ENCODE measurements at places on chromosomes 7 and 10.
A peak's percentile ranks its signal among the peaks of the same experiment; 100 is the strongest.

DNA sequence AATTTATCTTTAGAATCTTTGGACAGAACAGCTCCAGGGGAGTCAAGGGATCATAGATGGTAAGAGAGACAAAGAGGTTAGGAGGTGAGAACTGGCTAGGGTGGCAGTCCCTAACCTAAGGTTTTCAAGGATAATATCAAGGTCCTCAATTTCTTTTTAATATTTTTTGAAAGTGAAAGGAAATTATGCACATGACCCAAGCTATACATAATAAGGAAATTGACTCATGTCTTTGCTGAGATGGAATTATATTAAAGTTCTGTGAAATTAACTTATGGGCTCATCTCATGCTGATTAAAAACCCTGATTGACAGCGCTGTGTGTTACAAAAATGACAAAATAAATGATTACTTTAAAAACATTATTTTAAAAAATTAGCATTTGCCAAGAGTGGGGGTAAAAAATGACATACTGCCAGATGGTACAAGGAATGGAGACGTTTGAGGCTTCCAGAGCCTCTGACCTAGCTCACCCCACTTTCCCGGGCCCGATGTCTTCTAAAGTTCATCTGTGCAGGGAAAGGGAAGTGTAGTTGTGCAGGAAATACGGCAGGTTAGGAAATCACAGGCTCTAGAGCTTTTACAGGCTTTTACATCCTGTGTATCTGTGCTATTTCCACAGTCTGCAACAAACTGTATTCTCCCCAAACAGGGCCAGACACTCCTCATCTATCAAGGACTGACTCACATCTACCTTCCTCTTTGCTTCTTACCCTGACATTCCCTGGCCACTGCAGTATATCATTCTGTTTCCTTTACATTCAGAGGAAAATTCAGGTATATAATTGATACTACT is 185.6 kb upstream of the PRSS58 start:
- DNase-seq, result no peak

DNA sequence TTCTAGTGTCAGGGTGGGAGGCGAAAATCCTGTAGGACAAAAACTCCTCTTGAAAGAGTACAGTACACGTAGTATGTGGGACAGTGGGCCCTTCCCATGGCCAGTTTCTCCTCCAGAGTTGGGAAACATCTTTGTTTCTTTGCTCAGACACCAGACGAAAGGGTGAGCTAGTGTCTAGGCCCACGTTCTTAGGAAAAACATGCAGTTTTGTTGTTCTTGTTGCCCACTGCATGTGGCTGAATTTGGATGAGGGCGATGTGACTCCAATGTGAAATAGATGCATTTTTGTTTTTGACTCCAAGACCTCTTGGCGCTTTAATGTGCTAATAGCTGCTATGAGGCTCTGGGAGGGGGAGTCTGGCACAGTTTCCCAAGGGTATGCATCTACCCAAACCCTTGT is 100.8 kb downstream of the ATXN7L1 start:
- DNase-seq, result no peak

- DNase-seq, result no peak
Measured at GRCh38 chr10:7038416-7038815, 372.4 kb downstream of the SFMBT2 start.

GRCh38 chr7:27689591-27690164 is 27.0 kb upstream of the HIBADH start:
- DNase-seq, result no peak

GRCh38 chr7:28165961-28166955 is 14.3 kb downstream of the JAZF1 start:
- no peak for DNase-seq

DNA sequence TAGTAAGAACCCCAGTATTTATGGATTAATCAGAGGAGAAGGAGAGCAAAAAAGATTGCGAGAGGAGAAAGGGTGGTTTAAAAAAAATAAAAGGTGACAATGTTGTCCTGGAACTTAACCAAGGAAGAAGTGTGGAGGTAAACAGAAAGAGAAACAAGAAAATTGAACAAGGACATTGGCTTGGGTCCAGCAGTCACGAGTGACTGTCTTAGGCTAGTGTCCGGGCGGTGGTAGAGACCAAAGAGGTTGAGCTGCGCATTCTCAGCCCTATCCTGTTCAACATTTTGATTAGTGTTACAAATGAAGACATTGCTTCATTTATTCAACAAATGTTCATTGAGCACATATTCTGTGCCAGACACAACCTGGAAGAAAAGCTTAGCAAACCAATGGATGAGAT is 329.9 kb downstream of the FGFR2 start:
- DNase-seq, result no peak

DNA sequence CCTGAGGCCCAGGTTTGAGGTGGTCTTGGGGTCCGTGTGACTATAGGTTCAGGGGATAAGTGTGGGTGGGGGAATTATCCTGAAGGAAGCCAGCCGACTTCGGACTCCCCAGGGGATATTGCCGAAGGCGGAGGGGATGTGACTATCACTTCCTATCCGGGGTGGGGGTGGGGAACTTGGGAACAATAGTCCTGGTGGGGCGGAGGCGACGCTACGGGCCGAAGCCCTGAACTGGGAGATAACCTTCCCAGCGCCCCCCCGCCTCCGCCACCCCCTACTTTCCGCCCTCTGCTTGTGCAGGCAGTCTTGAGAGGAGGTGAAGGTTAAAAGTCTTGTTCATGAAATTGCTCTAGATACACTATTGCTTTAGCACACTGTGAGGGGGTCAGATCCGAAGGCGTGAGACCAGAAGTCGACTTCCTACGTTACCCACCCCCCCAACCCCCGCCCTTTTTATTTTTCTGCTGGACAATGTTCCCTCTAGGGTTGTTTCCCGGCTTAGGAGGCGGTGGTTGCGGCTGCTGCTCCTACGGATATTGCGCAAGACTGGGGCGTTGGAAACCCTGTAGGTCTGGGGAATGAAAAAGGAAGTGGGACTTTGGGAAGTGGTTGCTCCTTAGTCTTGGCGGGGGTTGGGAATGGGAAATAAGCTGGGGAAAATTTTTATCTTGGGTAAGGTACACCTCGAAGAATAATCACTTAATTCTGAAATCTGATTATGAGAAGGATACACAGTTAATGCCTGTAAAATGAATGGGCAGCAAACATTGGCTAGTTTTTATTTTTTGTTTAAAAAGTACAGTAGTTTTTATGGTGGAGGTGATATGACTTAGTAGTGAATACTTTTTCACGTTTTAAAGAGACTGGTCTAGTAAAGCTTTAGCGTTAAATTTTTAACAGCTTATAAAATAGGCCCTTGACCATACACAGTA is 1.5 kb downstream of the PTPN12 start:
- peak; percentile 75 for DNase-seq

GRCh38 chr7:39582536-39582935 is 16.3 kb downstream of the YAE1 start:
- no peak for DNase-seq

GRCh38 chr7:80386686-80387085 is 125.2 kb downstream of the GNAT3 start:
- no peak for DNase-seq

GRCh38 chr10:131694168-131694780 is 206.5 kb upstream of the PPP2R2D start:
- DNase-seq, result no peak

DNA sequence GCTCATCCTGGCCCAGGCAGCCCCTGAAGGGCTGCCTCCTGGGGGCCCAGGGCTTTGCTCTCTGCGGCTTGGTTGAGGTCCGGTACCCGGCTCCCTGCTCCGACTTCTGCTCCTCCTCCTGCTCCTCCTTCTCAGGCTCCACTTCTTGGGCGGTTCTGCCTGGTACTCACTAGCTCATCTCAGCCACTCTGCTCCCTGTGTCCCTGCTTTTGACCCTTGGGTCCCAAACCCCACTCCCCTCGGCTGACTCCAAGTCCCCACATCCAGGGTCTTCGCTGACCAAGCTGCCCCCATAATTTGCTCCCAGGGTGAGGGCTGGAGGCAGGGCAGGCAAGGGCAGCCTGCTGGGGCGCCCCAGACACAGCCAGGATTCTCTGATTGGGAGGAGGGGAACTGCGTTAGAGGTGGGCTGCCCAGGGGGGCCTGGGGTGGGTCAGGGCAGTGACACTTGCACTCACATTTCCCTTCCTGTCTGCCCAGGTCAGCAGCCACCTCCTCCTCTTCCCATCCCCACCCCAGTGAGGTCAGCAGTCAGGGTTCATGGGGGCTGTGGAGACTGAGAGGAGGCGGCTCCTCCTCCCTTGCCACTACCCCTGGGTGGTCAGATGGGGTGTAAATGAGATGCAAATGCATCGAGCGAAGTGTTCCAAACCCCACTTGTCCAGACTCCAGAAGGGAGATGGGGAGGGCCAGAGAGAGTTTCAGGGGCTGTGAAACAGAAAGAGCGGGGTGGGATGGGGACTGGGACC is 2.2 kb downstream of the SMARCD3 start:
- no peak for DNase-seq

DNA sequence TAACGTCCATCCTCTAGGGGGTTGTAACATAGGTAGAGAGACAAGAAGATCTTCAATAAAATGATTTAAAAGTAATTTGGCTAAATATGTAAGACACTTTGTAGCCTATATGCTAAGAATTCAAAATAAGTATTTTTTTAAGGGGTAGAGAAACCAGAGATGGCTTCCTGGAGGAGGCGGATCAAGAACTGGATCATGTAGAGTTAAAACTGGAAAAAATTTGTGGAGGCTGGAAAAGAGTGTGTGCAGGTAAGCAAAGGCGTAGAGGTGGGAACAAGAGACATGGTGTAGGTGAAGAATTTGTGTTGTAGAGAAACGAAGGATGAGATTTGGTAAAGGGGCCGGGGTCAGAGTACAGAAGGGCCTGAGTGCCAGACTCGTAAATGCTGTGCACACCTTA is 172.6 kb downstream of the TMEM178B start:
- no peak for DNase-seq

DNA sequence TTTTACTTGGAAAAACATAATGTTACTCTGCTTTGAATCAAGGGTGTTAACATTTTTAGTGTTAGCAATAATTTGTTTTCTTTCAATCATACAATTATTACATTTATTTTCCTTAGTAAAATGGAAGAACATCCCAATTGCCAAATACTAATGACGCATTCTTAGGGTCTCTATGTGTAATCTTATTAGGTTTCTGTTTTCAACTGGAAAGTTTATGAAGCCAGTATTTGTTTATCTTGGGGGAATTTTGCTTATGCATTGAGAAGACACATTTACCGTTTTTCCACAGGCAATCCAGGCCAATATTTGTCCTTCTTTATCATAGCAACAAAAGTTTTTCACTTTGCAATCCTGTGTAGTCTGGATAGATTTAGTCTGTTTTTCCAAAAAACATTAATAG is 134.5 kb downstream of the CPED1 start:
- no peak for DNase-seq

DNA sequence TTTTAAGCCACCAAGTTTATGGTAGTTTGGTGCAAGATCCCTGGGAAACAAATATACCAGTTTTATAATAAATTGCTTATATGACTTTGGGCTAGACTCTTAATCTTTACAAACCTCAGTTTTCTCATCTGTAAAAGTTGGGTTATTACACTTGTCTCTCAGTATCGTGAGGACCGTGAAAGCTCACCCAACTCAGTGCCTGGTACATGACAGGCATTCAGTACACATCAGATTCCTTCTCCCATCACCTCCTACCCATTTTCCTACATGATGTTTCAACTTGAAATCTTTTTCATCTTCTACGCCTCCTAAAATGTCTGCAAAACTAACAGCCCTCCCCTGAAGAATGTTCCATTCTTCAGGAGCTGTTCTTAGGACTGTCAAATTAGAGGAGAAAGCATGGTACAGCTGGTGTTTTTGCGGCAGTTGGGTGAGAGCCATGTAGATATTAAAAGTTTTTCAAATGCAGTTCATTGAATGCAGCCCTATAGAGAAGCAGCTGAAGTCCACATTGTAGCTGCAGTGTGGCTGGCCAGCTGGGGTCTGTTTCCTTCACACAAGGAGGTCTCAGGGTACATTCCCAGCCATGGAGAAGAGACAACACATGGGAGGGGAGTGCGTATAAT is 812.8 kb downstream of the LRMDA start:
- DNase-seq, result peak; percentile 80

GRCh38 chr7:142248-142941 is 50.0 kb upstream of the FAM20C start:
- no peak for DNase-seq

- DNase-seq, result no peak
Measured at GRCh38 chr7:21355406-21355874, 72.4 kb upstream of the SP4 start.

DNA sequence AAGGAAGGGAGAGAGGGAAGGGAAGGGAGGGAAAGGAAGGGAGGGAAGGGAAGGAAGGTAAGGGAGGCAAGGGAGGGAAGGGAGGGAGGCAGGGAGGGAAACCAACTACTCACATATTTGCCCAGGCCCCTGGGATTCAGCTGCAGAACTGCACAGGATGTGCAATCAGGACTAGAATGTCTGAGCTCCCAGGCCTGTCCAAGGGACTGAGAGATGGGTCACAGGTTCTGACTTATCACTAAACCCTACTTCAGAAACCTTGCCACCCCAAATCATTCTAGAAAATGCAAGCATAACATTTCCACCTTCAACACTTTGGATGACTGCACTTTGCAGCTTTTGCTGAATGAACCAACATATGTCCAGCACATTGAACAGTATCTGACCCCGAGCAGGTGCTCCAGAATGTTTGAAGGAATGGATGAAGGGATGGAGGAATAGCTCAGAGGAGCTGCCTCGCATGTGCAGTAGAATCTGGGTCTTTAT is 245.3 kb downstream of the KCNMA1 start:
- DNase-seq, result no peak

- DNase-seq, result no peak
Measured at GRCh38 chr10:5589661-5590511, 65.1 kb downstream of the CALML3 start.

GRCh38 chr10:127034034-127034633 is 128.9 kb downstream of the DOCK1 start:
- DNase-seq, result no peak

- DNase-seq, result no peak
Measured at GRCh38 chr7:92645114-92646061, 55.2 kb upstream of the FAM133B start.

- DNase-seq, result no peak
Measured at GRCh38 chr10:3272300-3272699, 99.7 kb upstream of the PITRM1 start.

- DNase-seq, result no peak
Measured at GRCh38 chr7:28266402-28266801, 85.8 kb upstream of the JAZF1 start.

DNA sequence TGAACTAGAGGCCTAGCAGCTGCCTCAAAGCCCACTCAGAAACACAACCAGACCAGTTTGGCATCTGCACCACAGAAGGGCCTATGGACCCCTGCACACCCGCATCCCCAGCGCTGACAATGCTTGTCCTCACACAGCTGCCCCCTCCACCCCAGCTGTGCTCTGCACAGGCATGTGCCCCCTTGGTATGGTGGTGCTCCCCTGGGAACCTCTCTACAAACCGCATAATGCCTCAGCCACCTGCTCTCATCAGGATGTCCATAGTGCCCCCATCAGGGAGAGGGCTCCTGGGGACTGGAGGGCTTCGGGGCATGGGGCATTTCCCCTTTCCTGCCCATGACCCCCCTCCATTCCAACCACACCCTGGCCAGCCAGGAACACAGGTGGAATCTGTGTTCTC is 347.5 kb downstream of the GRID1 start:
- DNase-seq, result no peak

DNA sequence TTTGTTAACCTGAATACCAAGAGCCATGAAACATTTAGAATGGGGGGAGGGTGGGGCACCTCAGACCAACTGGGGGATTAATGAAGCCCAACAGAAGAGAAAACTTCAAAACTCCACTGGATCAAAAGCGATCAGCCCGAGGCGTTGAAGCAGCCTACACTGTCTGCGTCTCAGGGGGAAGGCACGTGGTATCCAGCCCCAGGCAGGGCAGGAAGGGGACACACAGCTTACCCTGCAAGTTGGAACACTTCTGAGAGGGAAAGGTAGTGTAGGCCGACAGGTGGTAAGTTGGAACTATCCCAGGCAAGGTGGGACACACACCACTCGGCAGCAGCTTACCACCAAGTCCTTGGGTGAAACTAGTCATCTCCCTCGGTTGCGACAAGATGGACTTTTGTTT is 102.9 kb downstream of the TAX1BP1 start:
- no peak for DNase-seq
